ENCODE measurements at places on chromosomes 5 and 9.

DNA sequence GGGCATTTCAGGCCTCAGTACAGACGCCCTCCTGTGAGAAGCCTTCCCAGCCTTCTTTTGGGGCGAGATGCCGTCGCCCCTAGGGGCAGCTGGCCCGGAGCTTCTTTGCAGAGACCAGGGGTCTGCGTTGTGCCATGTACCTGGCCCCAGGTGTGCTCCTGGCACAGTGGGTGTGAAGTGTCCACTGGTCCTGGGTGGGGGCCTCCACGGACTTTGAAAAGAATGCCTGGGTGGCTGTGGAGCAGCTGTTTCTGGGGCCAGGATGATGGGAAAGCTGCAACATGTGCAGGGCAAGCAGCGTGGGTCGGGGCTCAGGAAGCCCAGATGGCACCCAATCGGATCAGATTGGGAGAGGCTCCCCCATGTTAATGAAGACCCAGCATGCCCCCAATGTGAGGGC, 47.8 kb downstream of the WNK2 start:
- DNase-seq, result no peak

- DNase-seq, result peak; percentile 40
Observed at GRCh38 chr9:38392235-38393127, at the start of gene ALDH1B1. ALDH1B1 (plus strand) TSS chr9:38392702; CDS start chr9:38395749, 3,047 bp downstream.

DNA sequence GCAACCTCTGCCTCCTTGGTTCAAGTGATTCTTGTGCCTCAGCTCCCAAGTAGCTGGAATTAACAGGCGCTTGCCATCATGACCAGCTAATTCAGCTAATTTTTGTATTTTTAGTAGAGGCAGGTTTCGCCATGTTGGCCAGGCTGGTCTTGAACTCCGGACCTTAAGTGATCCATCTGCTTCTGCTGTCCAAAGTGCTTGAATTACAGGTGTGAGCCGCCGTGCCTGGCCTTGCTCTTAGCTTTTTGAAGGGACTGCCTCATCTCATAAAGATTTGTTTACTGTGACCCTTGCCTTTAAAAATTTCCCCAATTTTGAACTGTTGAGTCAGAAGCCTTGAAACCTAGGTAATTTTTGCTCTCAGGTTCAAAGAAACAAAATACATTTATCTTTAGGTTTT, 17.3 kb downstream of the GPBP1 start:
- no peak for DNase-seq

DNA sequence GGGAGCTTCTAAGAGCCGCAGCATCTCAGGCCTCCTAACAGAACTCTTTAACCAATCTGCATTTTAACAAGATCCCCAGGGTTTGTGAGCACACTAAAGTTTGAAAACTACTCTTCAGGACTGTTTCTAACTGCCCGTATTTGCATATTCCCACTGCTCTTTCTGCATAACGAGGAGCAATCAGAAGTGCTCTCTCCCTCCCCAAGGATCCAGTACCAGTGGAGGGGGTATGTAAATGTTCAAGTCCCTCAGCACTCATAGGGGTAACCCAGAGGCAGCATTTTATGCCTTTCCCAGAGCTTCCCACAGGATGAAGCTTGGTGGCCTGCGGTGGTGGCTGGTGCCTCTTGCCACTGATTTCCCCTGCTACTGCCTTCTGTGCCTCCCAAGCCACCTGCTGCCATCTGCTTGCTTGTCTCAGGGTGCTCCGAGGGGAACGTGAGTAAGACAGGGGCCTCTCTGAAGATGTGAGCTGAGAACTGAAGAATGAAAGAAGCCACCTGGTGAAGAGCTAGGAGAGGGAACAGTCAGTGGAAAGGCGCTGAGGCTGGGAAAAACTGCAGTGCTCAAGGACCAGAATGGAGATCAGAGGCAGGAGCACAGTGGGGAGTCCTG, 30.0 kb upstream of the PPP1R2B start:
- no peak for DNase-seq

DNA sequence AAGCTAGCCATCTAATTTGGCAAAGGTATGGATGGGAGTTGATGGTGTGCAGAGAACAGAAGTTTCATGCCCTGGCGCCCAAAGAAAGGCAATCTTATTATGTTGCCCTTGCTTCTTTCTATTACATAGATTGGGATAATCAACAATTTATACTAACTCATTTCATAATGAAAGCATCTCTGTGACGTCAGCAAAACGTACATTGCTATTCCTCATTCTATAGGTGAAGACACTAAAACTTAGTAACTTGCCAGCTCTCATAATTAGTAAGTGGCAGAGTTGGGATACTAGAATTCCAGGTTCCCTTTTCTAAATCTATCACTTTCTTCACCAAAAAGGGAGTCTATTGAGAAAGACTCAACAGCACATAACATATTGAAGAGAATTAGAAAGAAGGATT, 374.8 kb downstream of the NR2F1-AS1 start:
- DNase-seq, result no peak

DNA sequence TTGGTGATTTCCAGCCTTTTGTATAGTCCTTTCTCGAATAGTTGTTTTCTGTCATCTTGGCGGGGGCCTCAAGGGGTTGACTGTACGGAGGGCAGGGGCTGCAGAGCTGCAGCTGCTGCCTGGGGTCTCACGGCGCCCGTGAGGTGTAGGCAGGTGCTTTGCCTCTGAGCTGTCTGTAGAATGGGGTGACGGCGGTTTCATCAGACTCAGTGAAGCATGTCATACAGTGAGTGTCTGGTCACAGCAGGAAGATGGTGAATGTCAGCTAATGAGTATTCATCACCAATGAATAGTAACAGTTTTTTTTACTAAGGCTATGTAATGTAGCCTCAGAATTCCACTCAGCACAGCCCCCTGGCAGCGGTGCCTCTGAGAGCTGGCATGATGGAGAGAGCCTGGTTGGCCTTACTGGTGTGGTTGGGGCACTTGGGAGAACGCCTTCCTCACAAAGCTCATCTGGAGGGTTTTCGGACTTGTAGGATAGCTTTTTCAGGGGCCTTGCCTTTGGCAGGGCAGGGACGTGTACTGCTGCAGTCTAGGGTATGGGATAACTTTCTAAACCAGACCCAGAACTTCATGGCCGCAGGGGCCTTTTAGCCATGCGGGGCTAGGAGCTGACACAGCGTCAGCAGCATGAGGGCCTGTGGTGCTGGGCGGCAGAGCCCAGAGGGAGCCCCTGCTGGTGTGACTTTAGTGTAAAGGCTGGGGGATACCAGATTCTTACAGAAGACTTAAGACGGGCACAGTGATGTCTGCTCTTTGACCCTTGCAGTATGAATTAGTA, 15.0 kb downstream of the TENT4A start:
- DNase-seq, result no peak

Data from stimulated activated CD4-positive, alpha-beta T cell treated with anti-CD3 and anti-CD28 coated beads, Interleukin-1b, Interleukin-23, amount 100 ng/mL, for 24 hours (primary cell).